CD4-positive, alpha-beta memory T cell (primary cell): ENCODE measurements at places on chromosomes 2 and 18.

DNA sequence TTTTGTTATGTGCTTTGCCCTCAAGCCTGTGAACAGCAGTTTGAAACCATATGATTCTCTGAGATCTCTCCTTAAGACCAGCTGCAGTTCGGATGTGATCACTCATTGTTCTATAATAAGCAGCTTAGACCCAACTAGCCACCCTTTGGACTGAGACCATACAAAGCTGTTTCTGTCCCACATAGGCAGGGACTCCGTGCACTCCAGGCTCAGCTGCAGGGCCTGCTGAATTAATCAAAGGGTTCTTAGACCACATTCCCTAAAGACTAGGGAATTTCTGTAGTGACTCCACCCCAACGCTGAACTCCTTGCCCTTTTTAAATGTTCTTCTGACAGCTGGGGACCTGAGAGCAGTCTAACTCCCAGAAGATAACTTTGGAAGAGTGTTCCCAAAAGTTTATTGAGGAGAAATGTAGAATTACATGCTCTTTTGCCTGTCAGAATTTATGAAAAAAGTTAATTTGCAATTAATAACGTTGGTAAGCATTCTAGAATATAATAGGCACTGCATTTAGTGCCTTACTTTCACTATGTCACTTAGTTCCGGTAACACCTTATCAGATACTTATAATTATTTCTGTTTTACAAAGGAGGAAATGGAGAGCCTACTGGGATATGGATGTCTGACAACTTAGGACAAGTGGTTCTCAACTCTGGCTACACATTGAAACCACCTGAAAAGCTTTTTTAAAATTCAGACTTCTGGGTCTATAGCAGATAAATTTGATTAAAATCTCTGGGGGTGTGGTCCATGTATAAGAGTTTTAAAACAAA, 42.3 kb downstream of the GULP1 start:
- DNase-seq = no peak

- no peak for DNase-seq
Measured at GRCh38 chr2:181140928-181141327, 160.5 kb downstream of the UBE2E3 start.

GRCh38 chr2:171522788-171523087, 464 bp downstream of the CYBRD1 start:
- DNase-seq = no peak

DNA sequence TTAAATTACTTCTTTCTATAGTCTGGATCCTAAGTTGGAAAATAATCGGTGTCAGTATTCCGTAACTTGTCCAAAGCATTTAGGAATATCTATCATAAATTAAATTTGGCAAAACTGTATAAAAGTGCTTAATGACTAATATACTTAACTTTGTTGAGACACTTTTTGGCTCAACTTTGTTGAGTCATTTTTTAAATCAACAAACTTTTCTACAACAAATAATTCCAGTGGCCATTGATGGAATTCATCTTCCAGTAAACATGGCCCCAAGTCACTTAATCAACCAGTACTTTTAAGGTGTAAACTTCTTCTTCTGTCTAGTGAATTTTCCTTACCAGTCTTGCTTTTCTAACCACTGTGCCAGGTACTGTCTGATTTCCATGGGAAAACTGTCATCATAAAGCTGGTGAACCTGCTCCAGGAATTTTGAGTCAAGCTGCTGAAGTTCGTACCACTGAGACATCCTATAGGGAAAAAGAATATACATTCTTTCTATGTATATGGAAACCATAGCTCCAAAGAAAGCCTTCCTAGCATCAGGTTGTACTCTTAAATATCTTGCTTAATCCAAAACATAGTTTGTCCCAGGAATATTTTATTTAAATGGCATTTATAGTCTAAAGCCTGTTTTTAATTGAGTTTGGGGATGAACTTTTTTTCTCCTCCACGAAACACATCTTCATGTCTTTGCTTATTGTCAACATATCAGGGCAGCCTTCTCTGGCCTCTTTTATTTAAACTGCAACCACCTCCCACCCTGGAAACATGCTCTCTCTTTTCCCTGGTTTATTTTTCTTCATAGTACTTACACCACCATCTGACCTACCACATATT, 4.2 kb downstream of the STAT1 start:
- DNase-seq = no peak

- no peak for DNase-seq
Measured at GRCh38 chr2:99776206-99776905, 286.5 kb upstream of the REV1 start.

DNA sequence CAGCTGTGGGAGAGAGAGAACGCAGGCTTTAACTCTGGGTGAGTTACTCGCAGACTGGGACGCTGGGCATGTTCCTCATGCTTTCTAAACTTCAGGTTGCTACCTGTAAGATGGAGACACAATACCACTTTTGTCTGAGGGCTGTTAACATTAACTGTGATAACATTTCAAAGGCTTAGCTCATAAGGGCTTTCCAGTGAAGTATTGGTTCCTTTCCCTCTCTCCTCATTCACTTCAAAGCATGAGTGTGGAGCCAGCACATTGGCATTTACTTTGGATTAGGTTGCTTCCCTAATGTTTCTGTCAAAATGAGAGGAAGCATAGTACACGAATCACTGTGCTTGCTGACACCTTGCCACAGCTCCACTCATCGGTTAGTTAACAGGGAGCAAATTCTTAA, 30.2 kb downstream of the INSIG2 start:
- no peak for DNase-seq

- no peak for DNase-seq
Measured at GRCh38 chr18:48657447-48658120, 118.8 kb downstream of the CTIF start.

DNA sequence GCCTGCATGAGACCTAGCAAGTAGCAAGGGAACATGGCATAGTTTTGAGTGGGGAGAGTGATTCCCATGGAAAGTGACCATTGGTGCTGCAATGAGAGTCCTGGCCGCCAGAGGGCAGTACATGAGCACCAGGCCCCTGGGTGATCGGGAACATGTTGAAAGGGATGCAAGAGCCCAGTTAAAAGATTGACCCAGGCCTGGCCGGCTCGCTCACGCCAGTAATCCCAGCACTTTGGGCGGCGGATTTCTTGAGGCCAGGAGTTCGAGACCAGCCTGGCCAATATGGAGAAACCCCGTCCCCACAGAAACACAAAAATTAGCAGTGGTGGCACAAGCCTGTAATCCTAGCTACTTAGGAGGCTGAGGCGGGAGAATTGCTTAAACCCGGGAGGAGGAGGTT, 22.2 kb downstream of the FAP start:
- peak; percentile 36 for DNase-seq

DNA sequence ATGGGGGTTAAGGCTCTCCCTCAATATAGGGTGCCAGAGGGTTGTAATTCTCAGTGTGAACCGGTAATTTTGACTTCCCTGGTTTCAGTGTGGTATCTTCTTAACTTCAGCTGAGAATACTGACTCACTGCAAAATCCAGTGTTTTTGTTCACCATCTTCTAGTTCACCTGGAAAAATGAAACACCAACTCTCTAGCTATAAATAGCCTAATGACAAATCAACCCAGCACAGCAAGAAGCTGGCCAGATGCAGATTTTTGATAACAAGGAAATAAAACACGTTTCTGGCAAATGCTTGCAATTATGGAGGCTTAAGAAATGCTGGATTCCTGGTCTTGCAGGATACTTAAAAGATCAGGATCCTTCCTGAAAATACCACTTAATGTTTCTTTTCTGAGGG, 192.3 kb downstream of the CLIP4 start:
- no peak for DNase-seq

DNA sequence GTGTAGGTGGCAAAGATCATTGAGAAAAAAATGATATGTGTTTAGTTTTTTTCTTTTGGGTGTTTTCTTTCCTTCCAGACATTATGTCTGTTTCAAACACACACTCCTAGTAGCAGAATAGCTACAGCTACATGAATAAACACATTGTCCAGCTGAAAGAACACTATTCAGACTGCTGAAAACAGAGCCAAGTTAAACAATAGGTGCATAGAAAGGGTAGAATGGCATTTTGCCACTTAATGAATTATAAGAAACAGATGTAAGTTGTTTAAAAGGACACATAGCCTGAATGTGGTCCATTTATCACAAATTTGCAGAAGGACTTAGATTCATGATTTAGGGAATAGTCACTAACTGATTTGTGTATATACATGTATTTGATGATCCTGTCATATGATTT, 20.1 kb downstream of the CTLA4 start:
- no peak for DNase-seq

DNA sequence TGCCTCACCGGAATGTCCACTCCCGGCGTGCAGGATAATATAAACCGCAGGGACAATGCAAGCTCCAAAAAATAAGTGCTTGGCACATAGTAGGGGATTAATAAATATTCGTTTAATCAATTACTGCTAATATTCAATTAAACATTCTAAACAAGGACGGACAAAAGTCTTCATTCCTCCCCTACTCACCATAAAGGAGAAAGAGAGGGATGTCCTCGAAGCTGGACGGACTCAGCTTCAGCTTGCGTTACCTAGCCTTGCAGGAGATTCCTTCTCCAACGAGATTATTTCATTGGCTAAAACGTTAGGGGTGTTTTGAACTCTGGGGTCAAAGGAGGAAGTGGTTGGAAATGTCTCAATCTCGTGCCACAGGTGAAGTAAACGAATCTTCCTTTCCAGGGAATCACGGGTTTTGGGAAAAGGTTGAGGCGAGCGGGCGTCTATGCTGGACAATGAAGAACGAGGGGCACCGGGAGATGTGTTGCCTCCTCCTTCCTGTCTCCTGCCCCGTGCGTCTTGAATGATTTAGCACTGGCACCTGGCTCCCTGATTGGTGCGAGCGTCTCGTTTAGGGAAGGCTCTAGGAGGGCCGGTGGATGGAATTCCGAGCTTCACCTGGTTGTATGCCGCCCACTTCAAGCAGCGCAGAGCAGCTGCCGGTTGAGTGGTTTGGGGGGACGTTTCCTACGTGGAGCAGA, 2.0 kb upstream of the GAD1 start:
- DNase-seq = no peak

DNA sequence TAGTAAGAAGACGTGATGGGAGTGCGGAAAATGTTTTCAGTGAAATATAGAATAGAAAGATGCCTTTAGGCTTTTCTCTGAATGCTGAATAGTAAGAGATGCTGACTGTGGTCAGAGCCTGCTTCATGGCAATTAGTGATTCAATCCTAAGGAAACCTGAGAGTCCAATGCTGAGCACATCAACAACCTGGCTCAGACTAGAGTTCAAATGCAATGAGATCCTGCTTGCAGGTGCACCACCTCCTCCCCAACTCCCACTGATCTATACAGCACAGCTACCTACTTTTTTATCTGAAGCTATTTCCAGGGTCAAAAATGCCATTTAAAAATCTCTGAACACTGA, 65.4 kb downstream of the AAK1 start:
- no peak for DNase-seq

- DNase-seq = no peak
Measured at GRCh38 chr2:23838581-23838980, 88.3 kb downstream of the ATAD2B start.

- no peak for DNase-seq
Measured at GRCh38 chr2:16325016-16325975, 340.3 kb downstream of the CYRIA start.

GRCh38 chr2:37318401-37318800, 6.2 kb downstream of the PRKD3 start:
- DNase-seq = no peak

DNA sequence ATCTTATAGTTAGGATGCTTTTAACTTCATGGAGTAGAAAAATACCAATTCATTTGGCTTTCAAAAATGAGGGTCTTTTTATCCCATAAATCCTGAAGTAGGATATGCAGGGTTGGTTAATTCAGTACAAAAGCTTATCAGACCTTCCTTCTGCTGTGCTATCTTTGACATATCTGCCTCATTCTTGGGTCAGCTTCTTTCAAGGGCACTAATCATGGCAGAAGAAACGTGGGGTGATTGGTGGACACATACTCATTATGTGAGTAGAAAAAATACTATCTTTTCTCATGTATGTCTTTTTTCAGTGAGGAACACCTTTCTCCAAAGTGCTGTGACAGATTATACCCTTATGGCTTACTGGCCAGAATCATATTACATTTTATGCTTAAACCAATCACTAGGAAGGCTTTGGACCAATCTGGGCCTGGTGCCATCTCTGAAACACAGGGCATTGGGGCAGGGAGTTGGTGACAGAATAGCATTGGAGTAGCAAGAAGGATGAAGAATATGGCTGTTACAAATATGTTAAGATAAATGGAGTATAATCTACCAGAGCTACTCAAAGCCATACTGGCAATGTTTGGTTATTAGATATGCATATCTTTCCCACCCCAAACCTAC, 10.1 kb downstream of the UGP2 start:
- DNase-seq = no peak

DNA sequence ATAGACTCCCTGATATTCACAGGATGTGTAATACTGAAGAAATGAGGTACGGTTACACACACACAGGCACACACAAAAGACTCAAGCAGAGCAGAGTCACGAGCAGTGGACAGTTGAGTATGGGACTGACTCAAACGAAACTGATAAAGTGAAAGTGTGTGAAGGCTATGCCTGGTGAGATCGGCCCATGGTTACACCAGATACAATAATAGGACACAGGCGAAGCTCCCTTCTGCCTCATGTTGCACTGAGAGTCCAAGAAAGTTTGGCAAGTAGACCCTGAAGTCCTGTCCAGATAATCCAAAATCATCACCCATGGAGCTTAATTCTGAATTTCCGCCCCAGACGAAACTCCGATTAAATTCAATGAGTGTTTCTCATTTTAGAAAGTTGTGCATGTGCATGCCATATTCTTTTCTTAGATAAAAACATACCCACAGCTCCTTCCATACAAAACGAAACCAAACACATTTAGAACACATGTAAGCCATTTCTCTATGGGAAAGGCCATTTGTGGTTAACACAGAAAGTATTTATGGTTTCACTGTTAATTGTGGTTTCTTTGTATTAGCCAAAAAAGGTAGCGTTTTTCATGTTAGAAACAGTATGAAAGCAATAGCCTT, 567.6 kb downstream of the PLCL1 start:
- DNase-seq = peak; percentile 4

DNA sequence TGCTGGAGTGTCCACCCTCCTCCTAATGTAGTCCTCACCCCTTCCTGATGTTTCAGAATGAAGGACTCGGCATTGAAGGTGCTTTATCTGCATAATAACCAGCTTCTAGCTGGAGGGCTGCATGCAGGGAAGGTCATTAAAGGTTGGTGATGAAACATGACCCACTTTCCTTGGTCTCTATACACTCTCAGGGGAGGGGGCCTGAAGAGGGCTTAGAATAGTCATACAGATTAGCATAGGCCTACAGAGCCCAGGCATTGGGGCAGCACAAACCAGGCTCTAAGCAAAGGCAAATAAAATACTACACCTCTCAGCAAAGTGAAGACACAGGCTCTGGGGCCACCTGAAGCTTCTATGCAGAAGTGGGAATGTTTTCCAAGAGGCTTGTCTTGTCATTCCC, 1.8 kb downstream of the IL36RN start:
- DNase-seq = no peak

- no peak for DNase-seq
Measured at GRCh38 chr2:232269867-232270266, 108.7 kb upstream of the ALPP start.

DNA sequence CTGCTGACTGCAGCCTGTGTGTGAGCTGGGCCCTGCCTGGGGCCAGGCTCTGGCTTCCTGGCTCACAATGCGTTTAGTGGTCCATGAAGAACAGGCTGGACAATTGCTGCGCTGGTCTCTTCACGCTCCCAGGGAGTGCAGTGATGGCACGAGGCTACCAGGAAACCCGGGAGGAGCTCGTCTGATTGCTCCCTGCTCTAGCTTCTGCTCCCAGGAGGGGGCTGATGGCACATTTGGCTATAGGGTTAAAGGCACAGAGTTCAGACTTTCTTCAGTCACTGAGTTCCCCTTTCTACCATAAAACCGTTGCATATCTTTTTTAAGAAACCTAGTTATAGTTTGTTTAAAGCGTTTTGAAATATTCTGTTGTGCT, 60.1 kb downstream of the KCNF1 start:
- no peak for DNase-seq
